ENCODE measurements at places on chromosomes 2 and 18.

DNA sequence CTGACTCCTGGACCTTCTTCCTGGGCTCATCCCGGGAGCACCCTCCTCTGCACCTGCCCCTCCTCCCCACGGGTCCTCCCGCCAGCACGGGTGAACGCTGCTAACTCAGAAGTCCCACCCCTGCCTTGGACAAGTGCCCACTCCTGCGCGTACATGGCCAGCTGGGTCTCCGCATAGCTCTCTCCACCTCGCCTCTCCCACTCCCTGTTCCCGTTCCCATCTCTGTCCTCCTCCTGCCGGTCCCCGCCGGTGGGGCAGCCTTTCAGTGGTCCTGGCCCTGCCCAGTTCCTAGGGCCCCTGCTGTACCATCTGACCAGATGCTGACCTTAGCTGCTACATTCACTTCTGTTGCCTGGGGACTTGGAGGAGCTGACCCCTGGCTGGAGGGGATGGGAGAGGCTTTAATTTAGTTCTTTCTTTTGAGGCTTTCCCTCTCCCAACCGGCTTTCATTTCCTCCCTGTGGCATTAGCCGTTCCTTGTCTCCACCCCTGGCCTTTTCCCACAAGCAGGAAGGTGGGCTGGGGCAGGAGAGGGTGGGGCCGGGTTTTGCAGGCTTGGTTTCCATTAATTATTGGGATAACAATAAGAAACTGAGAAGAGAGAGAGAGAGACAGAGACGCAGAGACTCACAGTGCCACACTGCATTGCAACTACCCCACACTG is 136.1 kb downstream of the SH3BP4 start:
- peak; percentile 31 for DNase-seq

GRCh38 chr2:32064021-32064601 is 755 bp downstream of the SPAST start:
- DNase-seq = peak; percentile 11

DNA sequence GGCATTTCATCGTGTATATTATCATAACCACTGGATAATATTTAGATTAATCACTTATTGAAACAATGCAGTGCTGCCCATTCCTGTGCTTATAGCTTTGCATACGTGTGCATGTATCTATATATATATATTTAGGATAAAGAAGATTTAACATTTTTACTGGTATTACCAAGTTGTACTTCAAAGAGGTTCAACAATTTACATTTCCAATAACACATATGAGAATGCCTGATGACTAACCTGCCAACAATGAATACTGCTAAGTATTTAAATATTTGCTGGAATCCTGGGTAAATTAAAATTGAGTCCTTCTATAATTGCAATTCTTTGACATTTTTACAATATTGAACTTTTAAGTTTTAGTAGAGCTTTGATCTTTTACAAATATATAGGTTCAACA is 111.4 kb downstream of the SLC39A10 start:
- peak; percentile 47 for DNase-seq

GRCh38 chr2:42256505-42256904 is 87.4 kb downstream of the EML4 start:
- no peak for DNase-seq

DNA sequence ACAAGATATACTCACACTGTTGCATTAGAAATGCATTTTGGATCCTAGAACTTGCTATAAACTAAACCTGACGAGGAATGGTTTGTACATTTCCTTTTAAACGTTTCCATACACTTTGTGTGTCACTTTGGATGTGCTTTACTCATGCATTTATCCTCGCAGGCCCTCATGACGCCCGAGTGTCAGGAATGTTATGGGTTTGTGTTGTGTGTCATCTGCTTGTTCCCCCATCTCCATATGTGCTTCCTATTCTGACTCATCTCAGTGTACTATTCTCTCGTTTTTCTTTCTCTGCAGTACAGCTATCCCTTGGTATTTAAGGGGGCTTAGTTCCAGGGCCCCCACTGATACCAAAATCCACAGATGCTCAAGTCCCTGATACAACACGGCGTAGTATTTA is 121.5 kb upstream of the RASGRP3 start:
- DNase-seq = peak; percentile 94

DNA sequence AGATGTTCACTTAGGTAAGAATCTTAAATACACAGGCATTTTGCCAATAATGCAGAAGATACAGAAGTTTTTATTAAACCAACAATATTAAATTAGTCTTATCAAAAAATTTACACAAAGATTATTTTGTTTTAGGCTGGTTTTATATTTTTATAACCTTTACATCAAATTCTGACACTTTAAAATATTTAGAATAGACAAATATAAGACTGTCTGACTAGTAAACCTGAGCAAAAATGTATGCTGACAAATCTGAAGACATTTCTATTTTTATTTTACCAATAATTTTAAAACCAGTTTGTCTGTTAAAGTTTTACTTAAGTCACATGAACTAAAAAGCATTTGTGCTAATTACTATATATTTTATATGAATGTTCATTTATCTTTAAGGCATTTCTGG is 72.1 kb upstream of the ZNF236 start:
- no peak for DNase-seq

DNA sequence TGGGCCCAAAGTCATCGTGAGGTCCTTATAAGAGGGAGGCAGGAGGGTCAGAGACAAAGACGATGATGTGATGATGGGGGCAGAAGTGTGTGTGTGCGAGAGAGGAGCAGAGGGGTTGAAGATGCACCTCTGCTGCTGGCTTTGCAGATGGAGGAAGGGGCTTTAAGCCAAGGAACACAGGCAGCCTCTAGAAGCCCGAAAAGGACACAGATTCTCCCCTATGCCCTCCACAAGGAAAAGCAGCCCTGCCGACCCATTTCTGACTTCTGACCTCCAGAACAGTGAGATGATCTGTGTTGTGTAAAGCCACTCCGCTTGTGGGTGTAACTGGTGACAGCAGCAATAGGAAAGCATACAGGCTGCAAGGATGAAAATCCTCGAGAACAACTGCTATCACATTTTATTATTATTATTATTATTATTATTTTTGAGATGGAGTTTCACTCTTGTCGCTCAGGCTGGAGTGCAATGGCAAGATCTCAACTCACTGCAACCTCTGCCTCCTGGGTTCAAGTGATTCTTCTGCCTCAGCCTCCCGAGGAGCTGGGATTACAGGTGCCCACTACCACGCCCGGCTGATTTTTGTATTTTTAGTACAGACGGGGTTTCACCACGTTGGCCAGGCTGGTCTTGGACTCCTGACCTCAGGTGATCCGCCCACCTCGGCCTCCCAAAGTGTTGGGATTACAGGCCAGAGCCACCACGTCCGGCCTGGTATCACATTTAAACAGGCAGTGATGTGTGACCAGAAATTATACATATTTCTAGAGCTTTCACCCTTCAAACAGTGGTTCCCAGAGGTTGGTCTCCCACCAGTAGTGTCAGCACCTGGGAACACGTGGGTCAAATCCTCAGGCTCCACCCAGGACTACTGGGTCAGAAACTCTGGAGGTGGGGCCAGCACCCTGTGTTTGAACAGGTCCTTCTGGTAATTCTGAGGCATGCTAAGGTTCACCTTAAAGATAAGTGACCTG is 170.5 kb downstream of the TGIF1 start:
- DNase-seq = no peak

DNA sequence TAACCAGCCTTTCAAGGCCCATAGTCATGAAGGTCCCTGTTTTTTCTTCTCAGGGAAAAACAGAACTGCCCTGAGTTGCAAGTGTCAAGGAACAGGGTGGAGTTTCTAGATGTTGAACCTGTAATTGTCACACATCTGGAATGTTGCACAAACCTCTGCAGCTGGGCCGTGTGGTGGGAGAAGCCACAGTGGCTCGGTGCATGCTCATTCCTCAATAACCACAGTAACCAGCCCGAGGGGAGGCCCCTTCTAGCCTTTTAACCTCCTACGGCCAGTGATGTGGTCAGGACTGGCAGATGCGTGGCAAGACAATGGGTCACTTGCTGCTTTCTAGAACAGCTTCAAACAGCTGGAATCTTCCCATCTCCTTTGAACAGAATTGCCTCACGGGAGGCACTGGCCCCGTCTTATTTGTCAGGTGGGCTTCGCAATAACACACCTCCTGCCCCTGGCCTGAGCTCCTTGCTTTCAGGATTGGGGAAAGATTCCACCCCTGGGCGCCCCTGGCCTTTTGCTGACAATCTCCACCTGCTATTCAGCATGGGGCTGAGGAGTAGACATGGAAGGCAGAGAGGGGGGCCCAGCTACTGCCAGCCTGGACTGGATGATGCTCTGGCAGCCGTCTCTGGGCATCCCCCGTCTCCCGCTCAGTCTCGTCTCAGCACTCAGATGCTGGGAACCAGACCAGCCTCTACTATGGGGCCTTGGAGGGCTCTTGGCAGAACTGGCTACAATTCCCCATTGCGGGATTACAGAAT is 102.9 kb downstream of the KLHL29 start:
- DNase-seq = peak; percentile 63

DNA sequence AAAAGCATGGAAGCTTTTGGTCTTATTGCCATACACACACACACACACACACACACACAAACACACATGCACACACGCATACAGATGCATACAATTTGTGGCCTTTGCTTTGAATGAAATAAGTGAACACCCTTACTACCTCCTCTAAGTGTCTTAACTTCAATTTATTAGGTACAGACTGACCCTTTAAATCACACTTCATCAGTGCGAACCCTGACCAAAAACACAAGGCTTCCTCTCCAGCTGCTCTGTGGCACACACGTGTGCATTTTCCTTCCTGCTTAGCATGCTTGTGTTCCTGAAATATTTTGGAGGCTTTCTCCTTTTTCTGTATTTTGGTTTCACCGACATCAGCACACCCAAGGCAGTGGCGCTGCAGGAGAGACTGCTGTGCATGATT is 96.0 kb downstream of the CNTNAP5 start:
- no peak for DNase-seq

GRCh38 chr18:34959211-34959829 is 81.9 kb upstream of the MAPRE2 start:
- DNase-seq = no peak

- peak; percentile 20 for DNase-seq
These were observed 25.7 kb downstream of the FANCL start for GRCh38 chr2:58215429-58215828.

DNA sequence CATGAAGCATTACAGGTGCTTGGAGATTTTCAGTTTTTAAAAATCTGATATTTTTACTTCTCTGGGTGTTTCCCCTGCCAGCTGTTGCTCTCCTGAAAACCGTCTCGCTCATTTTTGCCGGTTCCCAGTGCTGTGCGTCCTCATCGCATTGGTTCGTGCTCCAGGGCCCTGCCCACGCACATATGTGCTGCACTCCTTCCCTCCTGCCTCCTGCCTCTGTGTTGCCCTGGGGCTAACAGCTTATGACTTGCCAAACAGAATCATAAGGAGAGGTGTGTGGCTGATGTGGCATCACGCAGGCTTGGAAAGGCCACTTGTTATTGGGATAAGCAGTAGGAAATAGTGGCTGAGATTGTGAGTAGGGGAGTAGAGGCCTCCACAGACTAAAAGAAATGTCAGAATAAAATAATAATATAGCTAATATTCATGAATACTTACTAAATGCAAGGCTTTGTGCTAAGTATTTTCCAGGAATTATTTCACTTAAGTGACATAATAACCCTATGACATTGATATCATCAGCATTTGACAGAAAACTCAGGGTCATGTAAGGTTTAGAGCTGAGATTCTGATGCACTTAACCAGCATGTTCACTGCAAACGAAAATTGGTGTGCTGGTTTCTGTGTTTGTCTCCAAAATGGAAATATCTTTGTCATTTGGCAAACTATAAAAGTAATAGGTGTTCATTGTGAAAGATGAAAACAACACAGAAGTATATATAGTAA is 53.5 kb downstream of the SLC4A1AP start:
- DNase-seq = no peak

DNA sequence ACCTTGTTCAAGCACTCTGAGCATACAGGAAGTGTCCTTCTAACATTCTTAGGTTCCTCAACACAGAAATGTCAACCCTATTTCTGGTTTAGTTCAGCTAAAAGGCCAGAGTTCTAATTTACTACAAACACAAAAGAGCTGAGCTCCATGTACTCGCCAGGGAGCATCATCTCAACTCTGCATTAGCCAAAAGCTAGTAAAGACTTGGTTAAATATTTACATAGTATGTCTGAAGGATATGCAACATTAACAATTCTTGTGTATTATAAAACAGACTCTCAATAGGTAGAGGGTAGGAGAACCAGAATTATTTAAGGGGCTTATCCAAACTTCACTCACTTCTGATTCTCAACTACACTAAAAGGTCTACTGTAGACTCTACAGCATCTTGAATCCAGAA is 154.6 kb downstream of the THADA start:
- DNase-seq = no peak
